ENCODE measurements at places on chromosomes 3 and 15. TPM values are rescaled to one million over a fixed set of nuclear protein-coding genes. Genes with fewer than 3 reads are reported as not detected.

The LYSMD2 gene
- 19.6 TPM for polyA plus RNA-seq

GRCh38 chr3:69747511-69748258 is 8.4 kb downstream of the MITF start:
- H3K27ac ChIP-seq = peak overlapping the region; percentile 50
- no peaks in the 10 kb centered on the region for H3K36me3 ChIP-seq
- no peak for DNase-seq

GRCh38 chr3:72319194-72320094 is 528.8 kb downstream of the SHQ1 start:
- no peaks in the 10 kb centered on the region for H3K27me3 ChIP-seq
- no peaks in the 10 kb centered on the region for H3K36me3 ChIP-seq
- H3K4me3 ChIP-seq = no peak overlapping the region
- H3K4me1 ChIP-seq = no peaks in the 10 kb centered on the region

The CHL1 gene
- polyA plus RNA-seq = 6.6 TPM

The GPR149 gene
- polyA plus RNA-seq = 0.21 TPM
